Heart right ventricle (tissue), 16 donors: ENCODE measurements at places on chromosomes 7 and 10. TPM values are rescaled to one million over a fixed set of nuclear protein-coding genes. Genes with fewer than 3 reads are reported as not detected.

DNA sequence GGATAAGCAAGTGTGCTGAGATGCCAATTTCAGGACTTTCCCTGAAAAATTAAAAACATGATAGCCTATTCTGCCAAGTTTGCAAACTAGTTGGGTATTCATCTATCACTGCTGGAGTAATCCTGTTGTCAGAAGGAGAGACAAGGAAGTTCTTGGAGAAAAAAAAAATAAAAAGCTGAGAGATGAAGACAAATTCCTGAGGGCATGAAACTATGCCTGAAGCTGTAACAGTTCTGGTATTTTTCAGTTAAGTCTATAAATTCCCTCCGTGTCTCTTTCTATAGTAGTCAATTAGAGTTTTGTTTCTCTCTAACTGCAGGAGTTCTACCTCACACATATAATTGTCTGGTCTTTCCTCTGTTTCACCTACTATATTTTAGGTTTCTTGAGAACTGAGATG is 95.7 kb downstream of the DGKB start:
- DNase-seq = no peak

DNA sequence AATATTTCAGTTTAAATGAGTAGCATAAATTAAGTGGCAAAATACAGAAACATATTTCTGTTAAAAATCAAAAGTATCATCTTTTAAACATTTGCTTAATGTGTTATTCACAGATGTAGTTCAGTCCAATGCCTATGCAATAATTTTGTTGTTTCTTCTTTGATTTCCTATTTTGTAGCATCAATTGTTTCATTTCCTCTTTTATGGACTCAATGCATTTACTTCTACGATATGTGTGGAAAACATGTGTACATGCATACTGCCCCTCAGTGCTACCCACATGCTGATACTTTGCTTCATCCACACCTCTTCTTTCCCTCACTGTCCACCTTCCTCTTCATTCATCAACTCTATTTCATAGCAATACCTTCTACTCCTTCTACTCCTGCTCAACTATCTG is 108.1 kb downstream of the PTN start:
- DNase-seq = no peak

- DNase-seq = no peak
These were observed 54.9 kb upstream of the HBP1 start for GRCh38 chr7:107113866-107114265.

- DNase-seq = no peak
These were observed 287.1 kb upstream of the CSTF2T start for GRCh38 chr10:51986516-51986915.

DNA sequence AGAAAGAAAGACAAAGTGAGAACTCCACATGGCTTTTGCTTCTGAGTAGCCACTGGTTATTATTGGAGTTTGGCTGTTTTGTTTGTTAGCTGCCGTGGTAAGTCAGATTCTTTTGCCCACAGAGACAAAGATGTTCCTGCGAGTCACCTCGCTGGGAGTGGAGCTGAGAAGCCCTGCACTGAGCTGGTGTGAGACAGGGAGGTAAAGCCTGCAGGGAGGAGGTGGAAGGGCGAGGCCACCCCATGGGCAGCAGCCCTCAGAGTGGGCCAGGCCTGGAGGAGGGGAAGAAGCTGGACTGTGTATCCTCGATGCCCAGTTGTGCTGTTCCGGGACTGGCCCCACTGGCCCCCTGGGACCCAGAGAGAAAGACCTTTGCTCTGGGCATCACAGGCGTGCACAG is 14.3 kb upstream of the NOM1 start:
- DNase-seq = no peak

Gene RTKN2
- total RNA-seq = 0.17 TPM

Gene TMEM196
- not detected for total RNA-seq

Gene UBE3C
- 52.0 TPM for total RNA-seq

Gene ZNF727
- total RNA-seq = 2.1 TPM
